ENCODE measurements at places on chromosomes 13 and 19.

GRCh38 chr13:77565635-77566034 is 30.1 kb downstream of the SCEL start:
- DNase-seq = no peak

- no peak for DNase-seq
Observed at GRCh38 chr19:38252941-38253691, 3.1 kb downstream of the PPP1R14A start.

DNA sequence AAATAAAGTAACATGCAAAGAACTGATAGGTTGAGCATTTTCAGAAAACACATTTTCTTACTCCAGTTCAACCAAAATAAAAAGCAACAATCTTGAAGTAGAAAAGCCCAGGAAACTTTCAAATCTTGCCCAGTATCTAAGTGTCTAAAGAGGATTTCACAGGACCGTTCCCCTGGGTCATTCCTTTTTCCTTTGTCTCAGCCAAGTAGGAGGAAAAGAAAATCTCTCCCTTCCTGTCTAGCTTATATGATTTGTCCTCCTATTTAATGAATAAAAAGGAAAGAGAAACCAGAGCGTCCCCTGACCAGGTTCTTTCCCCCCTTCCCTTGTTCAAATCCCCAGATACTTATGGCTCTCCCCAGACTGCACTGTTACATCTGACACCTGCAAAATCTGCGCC is 248.0 kb downstream of the KCTD12 start:
- DNase-seq = no peak

DNA sequence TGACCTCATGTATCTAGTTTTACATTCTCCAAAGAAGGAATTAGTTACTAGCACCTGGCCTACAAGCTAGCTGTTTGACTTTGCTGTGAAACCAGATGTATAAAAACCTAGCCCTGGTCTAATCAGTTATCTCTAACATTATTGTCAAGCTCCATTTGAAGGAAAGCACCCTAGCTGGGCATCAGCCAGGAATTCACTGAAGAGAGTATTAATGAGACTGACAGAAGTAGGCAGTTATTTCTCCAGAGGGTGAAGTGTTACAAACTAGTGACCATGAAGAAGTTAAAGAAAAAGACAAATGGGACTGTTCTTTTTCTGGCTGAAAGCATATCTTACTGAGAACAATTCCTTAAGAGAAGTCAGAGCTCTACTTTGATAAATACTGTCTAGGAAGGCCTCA is 2529.3 kb upstream of the PCDH20 start:
- DNase-seq = no peak

DNA sequence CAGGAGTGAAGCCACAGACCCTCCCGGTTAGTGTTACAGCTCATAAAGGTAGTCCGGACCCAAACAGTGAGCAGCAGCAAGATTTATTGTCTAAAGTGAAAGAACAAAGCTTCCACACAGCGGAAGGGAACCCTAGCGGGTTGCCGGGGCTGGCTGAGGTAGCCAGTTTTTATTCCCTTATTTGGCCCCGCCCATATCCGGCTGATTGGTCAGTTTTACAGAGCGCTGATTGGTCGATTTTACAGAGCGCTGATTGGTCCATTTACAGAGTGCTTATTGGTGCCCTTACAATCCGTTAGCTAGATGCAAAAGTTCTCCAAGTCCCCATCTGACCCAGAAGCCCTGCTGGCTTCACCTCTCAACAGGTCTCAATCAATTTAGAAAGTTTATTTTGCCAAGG is 126.0 kb upstream of the RFC3 start:
- no peak for DNase-seq

- no peak for DNase-seq
Observed at GRCh38 chr19:32039440-32039839, 306.0 kb upstream of the ZNF507 start.

GRCh38 chr19:2719920-2720776 is 1.0 kb downstream of the DIRAS1 start:
- no peak for DNase-seq

DNA sequence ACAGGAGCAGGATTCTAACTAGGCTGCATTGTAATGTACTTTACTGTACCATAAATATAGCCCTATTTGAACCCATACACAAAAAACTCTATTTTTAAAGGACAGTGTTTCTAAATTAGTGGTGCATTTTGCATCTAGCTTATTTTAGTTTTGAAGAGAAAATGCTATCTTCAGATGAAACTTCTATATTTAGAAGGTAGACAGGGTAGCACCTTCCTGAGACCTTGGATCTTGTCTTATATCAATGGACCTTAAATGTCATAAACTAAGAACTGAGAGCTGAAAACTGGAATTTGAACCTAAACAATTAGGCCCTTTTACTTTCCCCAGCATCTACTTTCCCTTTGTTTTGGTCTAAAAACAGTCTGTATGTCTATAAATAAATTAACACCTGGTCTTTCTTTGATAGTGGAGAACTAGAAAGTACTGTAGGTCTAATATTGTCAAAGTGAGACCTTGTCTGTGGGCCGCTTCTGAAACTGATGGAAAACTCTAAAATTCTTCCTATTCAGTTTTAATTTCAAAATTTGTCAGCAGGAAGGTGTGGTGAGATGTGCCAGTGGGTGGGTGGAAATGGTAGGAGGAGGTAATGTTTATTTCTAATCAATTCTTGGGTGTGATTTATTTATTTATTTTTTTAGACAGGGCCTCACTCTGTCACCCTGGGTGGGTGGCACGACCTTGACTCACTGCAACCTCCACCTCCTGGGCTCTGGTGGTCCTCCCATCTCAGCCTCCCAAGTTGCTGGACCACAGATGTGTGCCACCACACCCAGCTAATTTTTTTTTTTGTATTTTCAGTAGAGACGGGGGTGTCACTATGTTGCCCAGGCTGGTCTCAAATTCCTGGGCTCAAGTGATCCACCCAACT is 10.1 kb downstream of the COG3 start:
- no peak for DNase-seq
